NCI-H2029 treated with DMSO at 0.1 percent for 48 hours (cell line): ENCODE measurements at places on chromosomes 2 and 18.

DNA sequence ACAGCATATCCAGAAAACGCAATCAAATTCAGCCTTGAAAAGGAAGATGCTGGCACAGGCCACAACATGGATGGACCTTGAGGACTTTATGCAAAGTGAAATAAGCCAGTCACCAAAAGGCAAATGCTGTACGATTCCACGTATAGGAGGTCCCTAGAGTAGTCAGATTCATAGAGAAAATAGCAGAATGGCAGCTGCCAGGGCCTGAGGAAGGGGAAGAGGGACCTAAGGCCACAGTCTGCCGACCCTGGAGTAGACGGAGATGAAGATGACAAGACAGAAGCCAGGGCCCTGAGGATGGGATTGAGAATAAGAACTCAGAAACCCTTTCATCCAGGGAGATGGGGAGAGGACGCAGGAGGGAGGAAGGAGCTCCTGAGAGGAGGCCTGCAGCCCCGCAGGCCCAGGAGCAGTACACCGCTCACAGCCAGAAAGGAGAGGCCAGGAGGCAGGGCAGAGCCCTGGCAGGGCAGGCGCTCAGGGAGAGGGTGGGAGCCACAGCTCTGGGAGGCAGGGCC lies 8.1 kb upstream of the MTERF4 start:
- no peak for DNase-seq

DNA sequence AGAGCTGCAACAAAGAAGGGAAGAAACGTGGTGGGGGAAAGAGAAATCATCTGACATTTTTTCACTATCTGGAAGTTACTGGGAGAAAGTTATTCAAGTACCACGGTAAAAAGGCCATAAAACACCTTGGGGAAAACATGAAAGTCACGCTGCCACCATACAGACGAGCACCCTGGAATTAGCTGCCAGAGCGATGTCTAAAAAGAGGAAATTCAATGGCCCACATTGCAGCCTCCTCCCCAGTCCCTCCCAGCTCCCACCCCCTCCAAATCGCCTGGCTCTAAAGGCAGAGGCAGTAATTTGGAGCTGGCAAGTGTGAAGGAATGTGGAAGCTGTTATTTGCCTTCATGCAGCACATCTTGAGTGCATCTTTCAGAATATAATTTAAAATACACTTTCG lies 192.0 kb downstream of the ALK start:
- no peak for DNase-seq

DNA sequence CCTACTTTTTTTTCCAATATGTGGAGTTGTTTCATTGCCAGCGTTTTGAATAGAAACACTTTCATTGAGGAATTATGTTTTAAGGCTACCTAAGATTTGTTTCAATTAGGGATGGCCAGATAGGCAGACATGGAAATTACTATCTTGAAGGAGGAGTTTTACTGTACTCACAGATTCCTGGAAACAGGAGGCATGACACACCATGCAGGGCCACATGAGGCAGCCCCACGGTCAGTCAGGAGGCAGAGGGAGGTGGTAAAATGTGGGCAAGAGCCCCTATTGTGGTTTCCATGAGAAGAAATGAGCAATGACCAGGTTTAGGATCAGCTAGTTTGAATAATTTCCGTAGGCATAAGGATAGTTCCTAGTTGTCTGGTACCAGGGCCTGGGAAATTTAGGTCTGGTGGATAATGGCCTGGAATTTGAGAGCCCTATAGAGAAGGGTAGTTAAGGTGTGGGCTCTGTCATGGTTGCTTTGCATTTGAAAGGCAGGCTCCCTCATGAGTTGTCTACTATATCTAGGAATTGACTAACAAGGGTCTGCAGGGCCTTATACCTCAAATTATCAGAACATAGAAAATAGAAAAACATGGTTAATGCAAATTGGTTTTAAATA lies 360.0 kb upstream of the KCNJ3 start:
- no peak for DNase-seq

- no peak for DNase-seq
These were observed 2.8 kb downstream of the DIPK1C start for GRCh38 chr18:74454279-74454751.

- no peak for DNase-seq
These were observed 29.0 kb upstream of the CATIP start for GRCh38 chr2:218327451-218328210.

GRCh38 chr2:194004590-194005206 lies 1652.3 kb upstream of the SLC39A10 start:
- no peak for DNase-seq

GRCh38 chr2:200470230-200470629 lies 39.6 kb downstream of the KCTD18 start:
- DNase-seq = no peak

DNA sequence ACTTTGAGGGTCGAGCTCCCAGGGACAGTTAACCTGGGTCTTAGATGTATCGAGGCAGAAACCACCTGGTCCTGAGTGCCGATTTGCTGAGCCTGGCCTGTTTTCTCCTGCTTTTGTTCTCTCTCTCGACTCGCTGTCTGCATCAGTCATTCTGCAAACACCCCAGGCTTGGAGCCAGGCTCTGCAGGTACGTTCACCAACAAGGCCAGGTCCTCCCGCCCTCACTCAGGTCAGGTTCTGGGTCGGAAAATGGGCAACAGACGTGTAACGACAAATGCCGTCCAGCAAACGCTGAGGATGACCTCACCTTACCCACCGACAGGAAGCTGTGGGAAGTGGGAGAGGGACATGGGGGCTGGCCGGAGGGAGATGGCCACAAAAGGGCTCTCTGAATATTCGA lies 57.7 kb upstream of the PXDN start:
- no peak for DNase-seq
